Muscle of leg (tissue), 16 donors: ENCODE measurements at places on chromosomes 2 and 18. TPM values are rescaled to one million over a fixed set of nuclear protein-coding genes. Genes with fewer than 3 reads are reported as not detected.

The COPS9 gene
- total RNA-seq = 210 TPM

The MDH1B gene
- total RNA-seq = 0.40 TPM

The HOXD8 gene
- 13.9 TPM for total RNA-seq

The NDUFB3 gene
- 112 TPM for total RNA-seq

DNA sequence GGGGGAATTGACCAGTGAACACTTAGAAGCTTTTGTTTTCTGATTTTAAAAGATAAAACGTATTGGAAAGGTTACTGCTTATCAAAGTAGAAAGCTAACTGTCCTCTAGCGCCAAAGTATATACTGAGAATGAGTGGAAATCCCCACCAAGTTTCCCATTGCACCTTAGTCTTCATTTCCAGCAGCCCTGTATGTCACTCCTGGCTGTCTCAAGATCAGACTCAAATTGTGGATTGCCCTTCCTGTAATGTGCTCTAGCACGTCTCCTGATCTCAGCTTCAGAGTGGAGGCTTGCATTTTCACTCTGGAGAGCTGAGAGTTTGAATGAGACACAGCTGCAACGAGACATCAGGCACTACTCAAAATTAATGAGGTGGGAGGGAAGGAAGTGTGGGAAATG is 26.6 kb downstream of the MFF start:
- no peak overlapping the region for H3K27ac ChIP-seq
- H3K27me3 ChIP-seq = no peaks in the 10 kb centered on the region
- H3K4me1 ChIP-seq = no peaks in the 10 kb centered on the region
- H3K36me3 ChIP-seq = peaks cover 16% of the 10 kb centered on the region
- no peak overlapping the region for H3K4me3 ChIP-seq

DNA sequence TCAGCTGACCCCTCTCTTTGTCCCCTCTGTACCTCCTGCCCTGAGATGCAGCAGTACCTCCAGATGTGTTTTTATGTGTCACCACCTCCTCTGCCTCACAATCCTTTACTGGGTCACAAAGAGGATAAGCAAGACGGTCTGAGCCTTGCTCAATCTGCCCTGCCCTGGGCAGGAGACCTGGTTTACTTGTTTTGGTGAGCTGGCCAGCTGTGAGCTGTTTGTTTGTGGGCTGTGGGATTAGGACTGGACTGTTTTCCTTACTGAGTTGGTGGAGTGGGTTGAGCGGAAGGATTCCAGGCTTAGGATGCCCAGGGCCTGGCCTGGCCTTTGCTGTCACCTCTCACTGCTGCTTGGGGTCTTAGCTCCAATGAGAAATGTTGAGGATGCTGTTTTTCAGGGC is 299.5 kb downstream of the SRBD1 start:
- no peak overlapping the region for H3K27ac ChIP-seq
- H3K27me3 ChIP-seq = peaks cover 7% of the 10 kb centered on the region
- no peak for DNase-seq
- H3K4me1 ChIP-seq = peaks cover 15% of the 10 kb centered on the region

DNA sequence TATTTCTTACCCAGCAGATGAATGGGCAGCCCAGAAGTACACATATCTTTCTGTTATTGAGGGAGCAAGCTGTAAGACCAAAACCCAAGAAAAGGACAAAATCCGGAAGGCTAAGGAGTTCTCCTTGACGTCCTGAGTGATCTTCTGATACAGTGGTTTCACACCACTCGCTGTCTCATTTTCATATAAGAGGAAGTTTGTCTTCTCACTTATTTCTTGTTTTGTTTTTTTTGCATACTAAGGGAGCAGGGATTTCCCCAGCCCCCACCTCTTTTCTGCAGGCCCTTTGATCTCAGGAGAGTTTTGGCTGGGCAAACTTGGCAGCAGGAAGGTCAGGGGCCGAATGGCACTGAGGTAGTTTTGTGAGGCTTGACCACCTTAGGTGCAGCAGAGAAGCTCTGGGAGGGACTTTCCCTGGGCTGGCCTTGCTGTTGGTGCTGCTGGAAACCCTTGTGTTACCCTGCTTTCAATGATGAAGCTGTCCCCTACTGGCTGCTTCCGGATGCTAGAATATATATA is 13.3 kb downstream of the CHRNA1 start:
- no peaks in the 10 kb centered on the region for H3K27me3 ChIP-seq
- no peak overlapping the region for H3K4me3 ChIP-seq
